NCI-H2227 treated with DMSO at 0.1 percent for 48 hours (cell line): ENCODE measurements at places on chromosomes 13 and 19.
A peak's percentile ranks its signal among the peaks of the same experiment; 100 is the strongest.

- no peak for DNase-seq
Observed at GRCh38 chr19:15669440-15669839, 3.4 kb upstream of the CYP4F12 start.

DNA sequence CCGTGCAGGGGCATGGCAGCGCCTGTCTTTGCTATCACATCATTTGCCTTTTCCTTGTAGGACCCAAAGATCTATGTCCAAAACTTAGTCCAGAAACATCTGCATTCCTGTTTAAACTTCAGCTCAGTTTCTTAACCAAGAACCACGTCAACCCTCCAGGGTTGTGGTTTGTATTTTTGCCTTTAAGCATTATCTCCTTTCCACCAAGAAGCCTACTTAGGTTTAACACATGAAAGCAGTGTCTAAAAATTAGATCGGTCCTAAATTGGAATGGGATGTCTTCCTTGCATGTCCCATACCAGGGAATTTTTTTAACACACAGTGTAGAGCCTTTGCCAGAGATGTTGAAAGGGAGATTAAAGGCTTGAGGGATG lies 38.8 kb downstream of the DHRS12 start:
- DNase-seq = no peak

GRCh38 chr19:35265900-35266519 lies 2.8 kb upstream of the USF2 start:
- DNase-seq = no peak

DNA sequence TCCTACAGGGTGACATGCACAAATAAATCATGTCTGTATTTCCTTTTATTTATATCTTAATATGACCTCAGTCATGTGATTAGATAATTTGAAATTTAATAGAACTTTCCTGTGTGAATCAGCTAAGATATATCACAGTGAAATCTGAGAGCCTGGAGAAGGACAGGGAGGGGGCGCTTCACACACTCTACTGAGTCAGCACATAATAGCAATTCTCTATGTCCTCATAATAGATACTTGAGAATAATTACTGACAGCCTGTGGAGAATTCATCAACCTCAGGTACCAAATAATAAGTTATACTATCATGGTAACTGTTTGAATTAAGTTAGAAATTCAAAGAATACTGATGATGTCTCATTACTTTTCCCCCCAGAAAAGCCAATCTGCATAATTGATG lies 98.0 kb upstream of the SLC10A2 start:
- DNase-seq = no peak

- DNase-seq = no peak
Observed at GRCh38 chr13:43089912-43090498, 66.6 kb downstream of the DNAJC15 start.

- DNase-seq = peak; percentile 33
Observed at GRCh38 chr13:54241719-54242118, 1213.1 kb downstream of the OLFM4 start.

DNA sequence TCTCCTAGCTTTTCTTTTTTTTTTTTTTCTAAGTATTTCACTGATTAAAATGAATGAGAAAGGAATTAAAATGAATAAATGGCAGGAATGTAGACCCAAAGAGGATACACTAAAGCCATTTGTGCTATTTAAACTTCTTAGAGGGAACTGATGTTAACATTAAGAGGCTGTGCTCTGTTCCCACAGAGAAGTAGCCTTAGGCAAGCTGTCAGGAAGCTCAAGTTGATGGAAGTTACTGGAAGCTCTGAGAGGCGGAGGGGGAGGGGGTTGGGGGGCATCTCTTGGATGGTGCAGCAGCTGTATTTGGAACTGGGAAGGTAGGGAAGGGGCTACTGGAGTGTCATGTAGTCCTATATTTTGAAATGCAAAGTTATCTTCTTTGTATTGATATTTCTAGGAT lies 168.2 kb downstream of the DNAJC15 start:
- no peak for DNase-seq

DNA sequence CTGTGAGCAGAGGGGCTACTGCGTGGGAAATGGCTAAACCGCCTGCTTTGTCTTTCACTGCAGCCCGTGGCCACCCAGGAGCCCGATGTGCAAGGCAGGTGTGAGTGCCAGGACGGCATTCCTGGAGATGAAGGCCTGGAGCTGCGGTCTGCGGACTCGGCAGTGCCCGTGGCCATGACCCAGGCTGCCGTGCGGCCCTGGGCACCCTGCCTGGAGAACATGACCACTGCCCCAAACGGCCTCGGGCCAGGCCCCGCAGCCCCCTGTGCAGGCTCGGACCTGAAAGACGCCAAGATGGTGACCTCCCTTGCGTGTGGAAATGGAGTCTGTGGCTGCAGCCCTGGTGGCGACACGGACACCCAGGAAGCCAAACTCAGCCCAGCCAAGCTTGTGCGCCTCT lies 62.2 kb downstream of the SPATA13 start:
- DNase-seq = no peak

GRCh38 chr13:26971990-26972887 lies 199.4 kb downstream of the USP12 start:
- peak; percentile 38 for DNase-seq

- no peak for DNase-seq
Observed at GRCh38 chr19:19540064-19540714, 2.1 kb downstream of the CILP2 start.

DNA sequence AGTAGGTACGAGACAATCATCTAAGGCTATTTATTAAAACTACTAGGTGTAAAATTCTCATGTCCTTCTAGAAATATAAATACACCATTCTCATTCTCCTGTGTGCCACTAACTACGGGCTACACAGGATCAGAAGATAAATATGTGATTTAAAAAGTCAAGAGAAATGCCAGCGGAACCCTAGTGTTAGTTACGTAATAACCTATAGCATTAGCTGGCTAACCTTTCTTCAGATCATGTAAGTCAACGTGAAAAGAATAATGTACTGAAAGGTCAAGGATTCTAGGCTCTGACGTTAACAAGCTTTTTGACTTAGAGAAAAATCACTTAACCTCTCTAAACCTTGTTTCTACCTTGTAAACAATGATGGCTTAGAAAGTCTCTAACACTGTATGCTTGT lies 121.8 kb downstream of the RGCC start:
- DNase-seq = peak; percentile 25

- no peak for DNase-seq
Observed at GRCh38 chr19:49554701-49555181, 25.6 kb downstream of the NOSIP start.

DNA sequence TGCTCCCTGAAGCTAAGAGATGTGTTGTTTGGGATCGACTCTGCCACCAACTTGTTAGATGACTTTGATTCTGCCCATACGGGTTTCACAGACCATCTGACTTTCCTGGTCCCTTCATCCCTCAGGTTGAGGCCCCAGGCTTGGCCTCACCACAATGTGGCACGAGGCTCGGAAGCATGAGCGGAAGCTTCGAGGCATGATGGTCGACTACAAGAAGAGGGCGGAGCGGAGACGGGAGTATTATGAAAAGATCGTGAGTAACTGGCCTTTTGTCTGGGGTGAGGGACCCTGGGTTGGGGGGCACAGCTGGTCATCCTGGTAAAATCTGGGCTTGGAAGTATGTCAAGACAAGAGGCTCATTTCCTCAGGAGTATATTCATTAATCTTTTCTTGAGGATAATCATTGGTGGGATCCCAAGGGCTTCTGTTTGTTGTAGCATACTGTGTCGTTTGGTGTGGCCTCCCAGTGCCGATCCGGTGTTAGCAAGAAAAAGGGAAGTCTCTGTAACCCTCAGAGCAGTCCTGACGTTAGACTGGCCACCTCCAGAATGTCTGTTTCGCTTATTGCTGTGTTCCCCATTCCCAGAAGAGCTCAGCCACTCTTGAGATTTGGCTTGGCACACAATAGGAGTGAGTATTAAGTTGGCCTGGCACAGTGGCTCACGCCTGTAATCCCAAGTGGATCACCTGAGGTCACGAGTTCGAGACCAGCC lies 1.4 kb downstream of the CLASRP start:
- DNase-seq = no peak

GRCh38 chr13:94228763-94229162 lies 250.7 kb downstream of the DCT start:
- DNase-seq = no peak

DNA sequence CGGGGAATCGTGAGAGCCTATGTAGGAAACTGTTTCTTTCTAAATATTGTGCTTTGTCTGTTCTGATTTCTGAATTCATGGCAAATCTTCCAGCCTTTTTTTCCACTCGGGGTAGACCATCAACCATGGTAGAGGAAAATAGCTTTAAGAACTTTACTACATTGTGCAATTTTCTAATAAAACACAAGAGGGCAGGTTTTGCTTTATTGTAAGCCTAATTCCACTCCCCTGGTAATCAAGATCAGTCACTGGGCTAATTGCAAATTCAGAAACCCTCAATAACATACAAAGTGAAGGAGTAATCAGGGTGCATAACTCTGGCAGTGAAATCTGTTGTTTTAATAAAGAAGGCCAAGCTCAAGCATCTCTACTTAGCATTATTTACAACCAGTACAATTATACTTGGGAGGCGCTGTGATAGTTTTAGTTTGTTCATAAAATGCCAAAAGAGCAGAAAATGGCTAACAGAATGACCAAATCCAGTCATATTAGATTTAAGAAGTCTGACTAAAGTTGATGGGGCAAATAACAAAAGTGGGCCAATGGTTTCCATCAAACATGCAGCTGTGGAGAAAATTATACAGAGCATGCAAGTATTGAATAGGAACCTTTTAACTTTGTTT lies 43.8 kb downstream of the DCT start:
- DNase-seq = peak; percentile 30

DNA sequence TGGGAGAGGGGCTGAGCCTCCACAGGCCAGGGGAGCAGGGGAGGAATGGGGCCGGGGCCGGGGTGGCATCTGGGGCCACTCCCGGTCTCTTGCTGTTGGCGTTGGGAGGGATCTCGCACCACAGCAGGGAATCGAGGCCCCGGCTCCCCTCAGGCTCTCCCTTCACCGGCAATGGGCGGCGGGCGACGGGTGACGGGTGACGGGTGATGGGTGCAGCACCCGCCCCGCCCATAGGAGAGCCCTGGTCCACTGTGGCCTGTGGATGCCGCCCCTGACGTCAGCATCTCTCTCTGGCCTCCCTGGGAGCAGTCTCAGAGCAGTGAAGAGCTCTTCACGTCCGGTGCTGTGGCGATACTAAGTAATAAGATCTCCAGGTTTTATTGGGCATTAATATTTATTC lies 133.6 kb downstream of the KDM4B start:
- DNase-seq = no peak

DNA sequence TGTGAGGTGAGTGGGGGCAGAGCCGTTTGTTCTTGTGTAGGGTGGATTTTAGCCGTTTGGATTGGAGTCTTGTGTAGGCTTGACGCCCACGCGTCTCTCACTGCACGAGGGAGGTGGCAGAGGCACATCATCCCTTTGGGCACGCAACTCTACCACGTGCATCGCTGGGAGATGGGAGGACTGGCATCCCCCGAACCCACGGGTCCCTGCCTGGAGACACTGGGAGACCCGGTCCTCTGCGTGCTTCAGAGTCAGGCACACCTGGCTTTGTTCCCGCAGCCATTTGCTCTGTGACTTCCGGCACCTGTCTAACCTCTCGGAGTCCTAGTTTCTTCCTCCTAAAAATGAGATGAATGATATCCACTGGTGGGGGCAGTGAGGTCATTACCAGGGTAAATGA lies 6.4 kb downstream of the ARHGEF7 start:
- DNase-seq = no peak

GRCh38 chr19:55907286-55907685 lies 24.9 kb downstream of the NLRP13 start:
- no peak for DNase-seq

GRCh38 chr13:36430247-36431203 lies 1.8 kb upstream of the CCNA1 start:
- DNase-seq = no peak

- DNase-seq = no peak
Observed at GRCh38 chr19:38148337-38148736, 75.7 kb downstream of the DPF1 start.

DNA sequence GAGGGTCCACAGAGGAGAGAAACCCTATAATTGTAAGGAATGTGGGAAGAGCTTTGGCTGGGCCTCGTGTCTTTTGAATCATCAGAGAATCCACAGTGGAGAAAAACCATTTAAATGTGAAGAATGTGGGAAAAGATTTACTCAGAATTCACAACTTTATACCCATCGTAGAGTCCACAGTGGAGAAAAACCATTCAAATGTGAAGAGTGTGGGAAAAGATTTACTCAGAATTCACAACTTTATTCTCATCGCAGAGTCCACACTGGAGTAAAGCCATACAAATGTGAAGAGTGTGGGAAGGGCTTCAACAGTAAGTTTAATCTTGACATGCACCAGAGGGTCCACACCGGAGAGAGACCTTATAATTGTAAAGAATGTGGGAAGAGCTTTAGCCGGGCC lies 9.4 kb upstream of the ZNF234 start:
- DNase-seq = no peak

DNA sequence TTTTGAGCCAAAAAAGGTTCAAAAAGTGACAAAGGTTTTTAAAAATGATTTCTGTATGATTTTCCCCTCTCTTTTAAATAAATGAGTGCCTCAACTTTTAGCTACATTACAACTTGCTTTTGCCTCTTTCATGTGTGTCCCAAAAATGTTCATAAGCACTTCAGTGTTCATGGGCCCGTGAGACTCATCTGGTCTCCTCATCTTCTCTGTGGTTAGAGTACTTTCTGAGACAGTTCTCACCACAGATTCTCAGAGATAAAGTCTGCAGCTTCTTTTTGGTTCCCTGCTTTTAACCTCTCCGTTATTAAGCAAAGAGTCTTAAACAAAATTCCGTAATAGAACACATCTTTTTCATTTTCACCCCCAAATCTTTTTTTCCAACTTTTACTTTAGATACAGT lies 156.9 kb downstream of the DLEU7 start:
- no peak for DNase-seq

DNA sequence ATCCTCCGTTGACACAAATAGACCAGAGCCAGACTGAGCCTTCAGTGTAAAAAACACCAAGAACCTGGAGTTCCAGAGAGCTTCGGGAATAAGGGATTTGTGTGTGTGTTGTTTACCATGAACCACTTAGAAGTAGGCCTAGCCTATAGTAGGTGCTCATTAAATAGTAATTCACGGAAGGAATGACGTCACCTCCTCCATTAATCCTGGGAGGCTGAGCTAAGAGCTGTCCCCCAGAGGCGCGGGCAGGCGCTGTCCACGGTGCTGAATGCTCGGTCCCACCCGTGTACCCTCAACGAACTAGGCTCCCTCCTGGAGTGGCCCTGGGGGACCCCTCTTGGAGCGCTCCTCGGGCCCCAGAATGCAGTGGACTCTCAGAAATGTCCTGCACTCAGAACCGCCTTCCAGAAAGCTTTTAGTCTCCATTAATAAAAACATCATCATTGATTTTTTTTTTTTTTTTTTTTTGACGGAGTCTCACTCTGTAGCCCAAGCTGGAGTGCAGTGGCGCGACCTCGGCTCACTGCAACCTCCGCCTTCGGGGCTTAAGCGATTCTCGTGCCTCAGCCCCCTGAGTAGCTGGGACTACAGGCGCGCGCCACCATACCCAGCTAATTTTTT lies 6.5 kb downstream of the UNC13A start:
- DNase-seq = no peak

DNA sequence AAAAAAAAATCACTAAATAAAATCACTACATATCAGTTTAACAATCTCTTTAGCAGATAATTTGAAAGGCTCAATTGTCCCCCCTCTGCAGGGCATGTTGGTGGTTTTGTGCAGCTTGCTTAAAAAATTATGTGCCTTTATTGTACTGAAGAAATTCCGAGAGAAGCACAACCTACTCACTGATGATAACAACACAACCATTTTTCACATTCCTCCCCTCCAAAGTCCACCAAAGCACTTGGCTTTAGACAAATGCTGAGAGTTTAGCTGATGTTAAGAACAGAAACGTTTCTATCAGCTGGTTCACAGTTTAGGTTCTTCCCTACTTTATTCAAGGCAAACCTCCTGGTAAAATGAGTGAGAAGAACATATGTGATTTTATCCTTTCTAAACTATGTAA lies 923 bp downstream of the DOCK9 start:
- DNase-seq = no peak
